ENCODE measurements at places on chromosomes 5 and 9.

GRCh38 chr9:136599811-136600660 lies 54.2 kb upstream of the NOTCH1 start:
- no peak for DNase-seq

DNA sequence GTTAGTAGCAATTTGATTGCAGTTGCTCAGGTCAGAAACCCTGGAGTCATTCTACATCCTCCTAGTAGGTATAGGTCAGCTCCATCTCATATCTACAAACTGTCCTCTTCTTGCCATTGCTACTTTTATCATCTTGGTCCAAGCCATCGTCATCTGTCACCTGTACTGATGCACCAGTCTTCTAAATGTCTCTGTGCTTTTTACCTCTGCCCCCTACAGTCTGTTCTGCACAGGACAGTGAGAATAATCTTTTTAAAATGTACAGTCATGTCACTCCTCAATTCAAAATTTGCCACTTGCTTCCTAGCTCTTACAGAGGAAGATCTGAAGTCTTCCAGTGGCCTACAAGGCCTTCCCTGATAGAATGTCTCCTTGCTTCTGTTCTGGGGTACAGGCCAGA lies 6.8 kb downstream of the NNT start:
- no peak for DNase-seq

DNA sequence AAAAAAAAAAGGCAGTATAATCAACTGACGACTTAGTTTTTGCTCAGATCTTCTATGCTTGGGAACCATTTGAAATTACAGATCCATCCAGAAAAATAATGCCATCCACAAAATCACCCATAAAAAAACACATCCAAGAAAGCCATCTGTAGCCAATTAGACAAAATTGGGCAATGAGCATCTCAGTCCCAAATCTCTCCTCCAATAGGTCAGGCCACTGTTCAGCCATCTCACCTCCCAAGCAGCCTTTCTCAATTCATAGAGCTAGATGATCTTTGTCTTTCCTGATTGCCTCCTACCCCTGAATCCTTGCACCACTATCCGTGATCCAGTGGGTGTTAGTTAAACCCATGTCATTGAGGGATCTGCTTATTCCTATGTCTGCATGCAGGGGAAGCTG lies 139.6 kb downstream of the SCAMP1 start:
- no peak for DNase-seq

- no peak for DNase-seq
These were observed 191.0 kb upstream of the KIF2A start for GRCh38 chr5:62115014-62115413.

- DNase-seq = peak; percentile 83
These were observed 35.6 kb downstream of the TNFSF8 start for GRCh38 chr9:114894609-114895433.

- no peak for DNase-seq
These were observed 42.7 kb downstream of the SCGB3A1 start for GRCh38 chr5:180548563-180548962.

- peak; percentile 83 for DNase-seq
These were observed 1.3 kb downstream of the ANP32B start for GRCh38 chr9:97984188-97985057.

- DNase-seq = no peak
These were observed 60.4 kb upstream of the OTP start for GRCh38 chr5:77698920-77699319.

- no peak for DNase-seq
These were observed 4.5 kb upstream of the LCP2 start for GRCh38 chr5:170301981-170302652.

GRCh38 chr5:68379275-68380036 lies 163.9 kb downstream of the PIK3R1 start:
- no peak for DNase-seq

- DNase-seq = no peak
These were observed 40.1 kb upstream of the GRHPR start for GRCh38 chr9:37382161-37382981.

- no peak for DNase-seq
These were observed 300 bp upstream of the SVEP1 start for GRCh38 chr9:110579862-110580219.

DNA sequence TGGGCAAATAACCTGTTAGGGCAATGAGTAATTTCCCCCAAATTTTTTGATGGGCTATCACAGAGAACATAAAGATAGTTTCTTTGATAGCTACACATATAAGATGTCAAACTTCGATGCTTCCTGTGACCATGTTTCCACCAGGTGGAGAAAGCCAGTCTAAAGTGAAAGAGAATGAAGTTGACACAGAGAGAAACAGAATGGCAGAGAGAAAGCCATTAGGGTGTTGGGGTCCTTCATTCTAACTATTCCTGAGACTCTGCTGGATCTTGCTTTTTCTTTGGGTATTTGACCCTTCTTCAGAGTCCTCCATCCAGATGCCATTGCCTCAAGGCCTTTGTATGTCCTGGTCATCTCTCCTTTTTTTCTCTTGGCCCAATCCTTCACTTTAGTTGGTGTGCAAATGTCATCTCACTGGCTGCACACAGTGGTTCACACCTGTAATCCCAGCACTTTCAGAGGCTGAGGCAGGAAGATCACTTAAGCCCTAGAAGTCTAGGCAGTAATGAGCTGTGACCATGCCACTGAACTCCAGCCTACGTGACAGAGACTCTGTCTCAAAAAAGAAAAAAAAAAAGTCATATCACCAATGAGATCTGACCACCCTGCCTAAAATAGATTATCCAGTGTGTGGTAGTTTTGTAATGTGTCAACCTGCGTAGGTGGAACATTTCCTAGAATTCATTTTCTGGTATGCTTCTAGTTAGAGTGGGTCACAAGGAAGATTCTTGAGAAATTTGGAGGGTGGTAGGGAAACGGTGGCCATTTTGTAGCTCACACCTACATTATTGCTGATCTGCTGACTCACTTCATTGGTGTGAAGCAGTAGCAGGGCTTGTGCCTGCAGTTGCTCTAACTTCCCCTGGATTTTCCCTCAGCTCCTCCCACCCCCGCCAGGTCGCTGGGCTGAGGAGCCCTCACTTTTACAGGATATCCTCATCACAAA lies 20.8 kb upstream of the KIF2A start:
- no peak for DNase-seq

DNA sequence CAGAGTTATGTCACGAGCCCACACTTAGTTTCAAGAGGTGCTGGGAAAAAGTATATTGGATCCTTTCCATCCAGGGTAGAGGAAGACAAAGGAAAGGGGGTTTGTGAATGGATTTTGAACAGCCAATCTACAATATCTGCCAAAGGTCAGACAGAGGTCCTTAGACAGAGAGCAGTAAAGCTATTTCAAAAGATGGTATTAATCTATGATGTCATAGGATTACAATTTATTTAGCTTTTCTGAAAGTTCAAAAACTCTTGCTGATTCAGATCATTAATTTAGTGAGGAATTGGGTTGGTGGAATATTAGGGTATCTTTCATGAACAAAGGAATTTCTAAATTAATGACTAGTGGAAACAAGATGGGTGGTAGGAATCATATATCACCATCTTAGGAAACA lies 126.9 kb downstream of the NTRK2 start:
- no peak for DNase-seq
